ENCODE measurements at places on chromosomes 11 and 22.

GRCh38 chr11:119489087-119489486, 66.1 kb upstream of the THY1 start:
- no peak for DNase-seq

- no peak for DNase-seq
Measured at GRCh38 chr11:66907751-66908630, 50.2 kb downstream of the PC start.

- no peak for DNase-seq
Measured at GRCh38 chr11:129815596-129816461, at the start of gene TMEM45B. TSS of gene TMEM45B (plus strand) at chr11:129815848. CDS start at chr11:129852483, 36,635 bp downstream.

DNA sequence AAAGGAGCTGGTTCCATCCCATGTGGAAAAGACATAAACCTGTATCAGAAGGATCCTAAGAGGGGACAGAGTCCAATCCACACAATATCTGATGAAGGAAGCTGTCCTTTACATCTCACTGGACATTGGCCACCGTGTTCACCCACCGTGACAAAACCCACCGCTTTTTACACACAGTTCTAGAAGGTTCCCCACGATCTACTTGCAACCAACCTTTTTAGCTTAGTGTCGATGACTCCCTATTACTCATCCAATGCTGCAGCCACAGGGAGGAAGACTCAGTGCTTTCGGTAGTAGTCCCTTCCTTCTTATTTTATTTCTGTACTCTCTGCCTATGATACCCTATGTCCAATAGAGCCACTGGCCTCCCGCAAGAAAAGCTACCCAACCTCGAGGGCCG, 65.4 kb downstream of the MAPK1 start:
- DNase-seq, result no peak

GRCh38 chr11:119195680-119196079, 10.4 kb downstream of the NHERF4 start:
- no peak for DNase-seq

DNA sequence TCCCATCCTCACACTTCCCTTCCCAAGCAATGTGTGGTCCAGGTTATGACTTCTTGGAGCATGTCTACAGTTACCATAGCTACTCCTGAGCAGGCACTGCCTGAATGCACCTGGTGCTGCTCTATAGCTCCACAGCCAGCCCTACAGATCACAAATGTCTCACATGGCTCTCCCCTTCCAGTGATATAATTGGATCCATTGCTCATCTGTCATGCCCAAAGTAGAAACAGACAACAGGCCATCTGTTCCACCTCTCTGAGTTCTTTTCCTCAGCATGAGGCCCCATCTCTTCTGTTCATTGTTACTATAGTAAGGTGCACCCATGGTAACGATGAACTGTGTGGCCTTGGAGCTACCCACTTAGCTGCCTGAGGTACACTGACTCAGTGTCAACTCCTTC, 320.3 kb upstream of the ZC3H12C start:
- no peak for DNase-seq
